ENCODE measurements at places on chromosomes 16 and 17.

DNA sequence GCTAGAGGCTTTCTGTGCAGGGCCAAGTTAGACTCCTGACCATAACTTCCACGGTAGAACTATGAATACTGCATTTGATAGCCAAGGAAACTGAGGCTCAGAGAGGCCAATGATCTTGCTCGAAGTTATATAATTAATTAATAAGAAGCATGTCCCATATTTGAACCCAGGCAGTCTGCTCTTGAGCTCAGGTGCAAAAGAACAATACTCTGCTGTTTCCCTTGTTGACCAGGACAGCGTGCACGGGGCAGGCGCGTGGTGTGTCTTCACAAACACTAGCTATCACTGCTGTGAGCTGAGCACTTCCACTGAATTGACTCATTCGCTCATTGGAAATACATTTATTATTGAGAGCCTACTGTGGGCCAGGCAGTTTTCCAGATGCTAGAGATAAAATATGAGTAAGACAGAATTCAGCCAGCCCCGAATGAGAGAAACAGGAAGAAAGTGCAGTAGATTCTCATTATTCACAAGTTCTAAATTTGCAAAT is 1.6 kb downstream of the CHD9 start:
- no peak for DNase-seq

- peak; percentile 80 for DNase-seq
Measured at GRCh38 chr16:88686439-88687253, at the start of gene SNAI3. Gene SNAI3 (minus strand): TSS chr16:88686507. CDS start chr16:88686406, 101 bp downstream.

GRCh38 chr16:22948603-22949368 is 134.8 kb downstream of the HS3ST2 start:
- peak; percentile 53 for DNase-seq

DNA sequence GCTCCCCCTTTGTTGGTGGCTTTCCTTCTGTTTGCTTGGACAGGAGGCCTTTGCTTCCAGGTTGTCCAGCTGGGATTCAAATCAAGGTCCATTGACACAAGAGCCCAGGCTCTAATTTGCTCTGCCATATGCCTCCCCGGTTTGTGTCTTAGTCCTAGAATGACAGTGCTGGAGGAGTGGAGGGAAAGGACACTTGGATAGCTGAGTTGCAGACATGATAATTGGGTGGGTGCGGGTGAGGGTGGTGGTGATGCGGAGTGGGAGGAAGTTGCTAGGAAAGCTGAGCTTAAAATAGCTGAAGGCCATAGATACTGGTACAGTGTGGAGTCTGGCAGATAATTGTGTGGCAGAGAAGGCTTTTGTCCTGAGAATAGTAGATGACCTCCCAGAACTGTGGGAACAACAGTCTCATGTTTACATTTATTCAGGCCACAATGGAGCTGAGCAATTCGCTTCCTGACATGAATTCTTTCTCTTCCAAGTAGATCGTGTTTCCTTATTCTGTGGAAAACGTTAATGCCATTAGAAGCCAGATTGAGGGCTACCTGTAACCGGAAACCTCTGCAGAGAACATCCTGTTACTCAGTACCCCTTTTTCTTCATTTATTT is 23.8 kb downstream of the SEC14L1 start:
- no peak for DNase-seq

- no peak for DNase-seq
Measured at GRCh38 chr17:15431196-15431595, 36.2 kb downstream of the CDRT4 start.

DNA sequence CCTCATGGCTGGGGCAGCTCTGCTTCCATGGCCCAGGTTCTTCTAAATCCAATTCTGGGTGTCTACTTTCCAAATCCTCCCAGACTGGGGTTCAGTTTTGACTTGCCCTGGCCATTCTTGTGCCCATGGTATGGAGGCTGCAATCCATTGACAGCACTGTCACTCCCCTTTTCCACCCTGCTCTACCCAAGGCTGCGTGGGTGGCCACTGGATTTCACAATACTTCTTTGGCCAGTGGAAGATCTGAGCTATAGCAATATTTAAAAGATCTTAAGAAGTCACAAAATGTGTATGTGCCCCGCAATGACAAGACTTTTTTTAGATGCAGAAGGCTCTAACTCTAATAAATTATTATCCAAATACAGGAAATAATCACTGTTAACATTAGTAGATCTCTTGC is 329.4 kb upstream of the CCL2 start:
- no peak for DNase-seq

- DNase-seq, result no peak
Measured at GRCh38 chr17:77695386-77695785, 263.1 kb upstream of the TNRC6C start.

DNA sequence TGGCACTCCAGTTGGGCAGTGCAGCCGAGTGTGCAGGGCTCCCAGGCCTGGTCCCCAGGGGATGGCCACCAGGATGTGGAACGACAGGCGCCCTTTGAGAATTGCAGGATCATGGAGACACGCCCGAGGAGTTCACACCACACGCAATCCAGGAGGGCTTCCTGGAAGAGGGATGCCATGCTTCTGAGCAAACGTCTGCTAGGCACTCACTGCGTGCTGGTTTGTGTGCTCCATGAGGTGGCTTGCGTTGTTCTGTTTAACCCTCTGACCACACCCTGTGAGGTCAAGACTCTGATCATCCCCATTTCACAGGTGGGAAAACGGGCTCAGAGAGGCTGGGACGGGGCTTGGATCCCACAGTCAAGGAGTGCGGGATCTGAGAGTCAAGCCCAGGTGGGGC is 32.6 kb upstream of the ZFPM1 start:
- DNase-seq, result no peak

DNA sequence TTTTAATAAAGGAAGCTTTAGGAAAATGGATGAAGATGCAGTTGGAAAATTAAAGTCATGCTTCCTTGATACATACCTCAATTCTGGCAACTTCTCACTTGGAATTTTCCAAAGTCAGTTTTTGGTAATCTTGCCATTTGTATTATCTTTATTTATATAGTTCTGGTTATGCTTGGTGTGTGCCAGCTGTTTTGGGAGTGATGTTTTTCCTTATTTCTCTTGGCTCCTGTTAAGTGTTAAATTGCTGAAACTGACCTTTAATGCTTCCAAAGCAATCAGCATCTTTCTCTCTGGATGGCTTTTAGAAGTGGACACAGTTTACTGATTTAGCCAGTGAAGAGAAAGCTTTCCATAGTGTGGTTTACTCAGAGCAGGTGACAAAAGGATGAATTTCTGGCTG is 70.1 kb upstream of the HAS3 start:
- no peak for DNase-seq

DNA sequence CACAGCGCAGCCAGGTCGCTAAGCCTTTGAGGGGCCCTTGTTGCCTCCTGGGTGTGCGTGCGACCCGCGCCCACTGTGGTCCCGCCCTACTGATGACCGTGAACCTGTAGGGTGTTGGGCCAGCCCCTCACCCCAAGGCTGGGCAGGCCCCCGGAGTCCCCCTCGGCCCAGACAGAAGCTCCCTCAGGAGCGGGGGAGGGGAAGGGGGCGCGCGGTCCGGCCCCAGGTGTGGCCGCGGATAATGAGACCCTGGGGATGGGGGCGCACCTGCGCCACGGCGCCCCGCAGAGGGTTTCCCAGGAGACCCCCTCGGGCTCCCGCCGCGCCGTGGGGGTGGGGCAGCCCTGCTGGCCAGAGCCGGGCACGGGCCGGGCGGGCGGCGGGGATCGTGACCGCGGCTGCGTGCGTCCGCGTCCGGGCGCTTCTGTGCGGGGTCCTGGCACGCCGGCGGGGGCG is 358 bp upstream of the ARHGDIG start:
- DNase-seq, result no peak

GRCh38 chr16:46620266-46621005 is 743 bp downstream of the SHCBP1 start:
- no peak for DNase-seq

DNA sequence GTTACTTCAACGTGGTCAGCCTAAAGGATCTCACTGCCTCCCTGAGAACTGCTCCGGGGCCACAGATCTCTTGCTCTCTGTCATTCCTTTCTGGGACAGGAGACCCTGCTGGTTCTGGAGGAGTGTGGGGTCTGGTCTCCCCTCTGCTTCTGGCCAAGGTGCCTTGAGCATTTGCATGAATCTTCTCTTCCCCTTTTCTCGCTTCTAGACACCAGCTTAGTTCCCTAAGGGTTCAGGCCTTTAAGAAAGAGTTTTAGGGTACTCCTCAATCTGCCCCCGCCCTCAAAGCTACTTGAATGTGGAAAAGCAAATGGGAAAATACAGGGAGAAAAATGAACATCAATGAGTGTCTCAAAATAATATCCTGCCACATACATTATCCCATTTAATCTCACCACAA is 48.1 kb downstream of the WSB1 start:
- no peak for DNase-seq

DNA sequence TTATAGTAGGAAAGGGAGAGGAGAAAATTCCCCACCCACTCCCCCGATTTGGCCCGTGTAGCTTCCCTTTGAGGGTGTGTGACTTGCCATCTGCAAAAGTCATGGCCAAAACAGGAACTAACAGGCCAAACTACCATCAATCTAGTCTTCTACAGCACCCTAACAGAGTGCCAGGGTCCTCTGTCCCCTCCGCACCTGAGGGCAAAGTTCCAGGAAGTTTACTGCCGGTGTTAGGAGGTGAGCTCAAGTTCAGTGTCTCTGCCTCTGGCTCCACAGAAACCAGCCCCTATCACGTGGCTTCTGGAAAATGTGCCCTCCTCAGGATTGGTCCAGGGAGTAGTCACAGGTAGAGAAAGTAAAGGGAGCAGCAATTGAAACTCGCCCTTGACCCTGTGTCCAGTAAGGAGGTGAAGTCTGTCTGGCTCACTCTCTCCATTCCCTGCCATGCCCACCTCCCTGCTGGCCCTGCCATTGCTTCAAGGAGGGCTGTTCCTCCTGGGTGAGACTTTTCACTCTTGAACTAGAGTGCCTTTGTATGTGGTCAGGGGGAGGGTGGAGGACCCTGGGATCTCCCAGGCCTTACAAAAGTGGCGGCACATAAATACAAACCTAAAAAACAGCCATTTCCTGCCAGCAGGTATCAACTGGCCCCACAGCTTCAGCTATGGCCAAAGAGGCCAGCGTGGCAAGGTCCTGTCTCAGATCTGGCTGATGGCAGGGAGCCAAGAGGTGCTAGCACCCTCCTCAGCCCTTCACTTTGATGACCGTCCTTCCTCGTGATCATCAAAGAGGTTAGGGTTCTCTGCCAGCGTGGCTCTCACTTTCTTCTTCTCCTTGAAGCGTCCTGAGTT is 5.3 kb downstream of the PRR15L start:
- no peak for DNase-seq

- DNase-seq, result no peak
Measured at GRCh38 chr16:49628148-49628547, 227.8 kb downstream of the ZNF423 start.

- DNase-seq, result no peak
Measured at GRCh38 chr17:50844117-50844700, 8.8 kb downstream of the WFIKKN2 start.

DNA sequence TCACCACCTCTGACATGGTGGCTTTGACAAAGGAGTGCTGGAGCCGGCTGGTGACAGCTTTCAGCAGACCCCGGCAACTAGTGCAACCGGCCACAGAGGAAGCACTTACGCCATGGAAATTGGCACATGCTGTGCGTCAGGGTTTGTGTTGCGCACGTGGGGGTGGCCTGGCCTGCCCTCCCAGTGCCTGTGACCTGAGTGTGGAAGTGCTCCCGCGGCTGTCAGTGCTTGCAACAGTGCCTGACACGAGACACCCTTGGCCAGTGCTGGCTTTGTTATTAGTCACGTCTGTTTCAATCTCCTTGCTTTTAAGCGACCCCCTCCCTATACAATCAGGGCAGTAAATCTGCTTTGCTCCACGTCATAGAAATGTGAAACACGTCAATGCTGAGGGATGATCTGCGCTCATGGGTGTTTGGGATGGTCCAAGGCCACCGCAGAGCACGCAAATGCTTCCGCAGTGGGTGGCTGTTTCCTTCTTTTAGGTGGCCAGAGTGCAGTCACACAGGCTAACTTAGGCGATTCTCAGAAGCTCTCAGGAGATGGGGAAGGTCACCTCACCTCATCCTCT is 64.3 kb downstream of the PGS1 start:
- DNase-seq, result no peak

DNA sequence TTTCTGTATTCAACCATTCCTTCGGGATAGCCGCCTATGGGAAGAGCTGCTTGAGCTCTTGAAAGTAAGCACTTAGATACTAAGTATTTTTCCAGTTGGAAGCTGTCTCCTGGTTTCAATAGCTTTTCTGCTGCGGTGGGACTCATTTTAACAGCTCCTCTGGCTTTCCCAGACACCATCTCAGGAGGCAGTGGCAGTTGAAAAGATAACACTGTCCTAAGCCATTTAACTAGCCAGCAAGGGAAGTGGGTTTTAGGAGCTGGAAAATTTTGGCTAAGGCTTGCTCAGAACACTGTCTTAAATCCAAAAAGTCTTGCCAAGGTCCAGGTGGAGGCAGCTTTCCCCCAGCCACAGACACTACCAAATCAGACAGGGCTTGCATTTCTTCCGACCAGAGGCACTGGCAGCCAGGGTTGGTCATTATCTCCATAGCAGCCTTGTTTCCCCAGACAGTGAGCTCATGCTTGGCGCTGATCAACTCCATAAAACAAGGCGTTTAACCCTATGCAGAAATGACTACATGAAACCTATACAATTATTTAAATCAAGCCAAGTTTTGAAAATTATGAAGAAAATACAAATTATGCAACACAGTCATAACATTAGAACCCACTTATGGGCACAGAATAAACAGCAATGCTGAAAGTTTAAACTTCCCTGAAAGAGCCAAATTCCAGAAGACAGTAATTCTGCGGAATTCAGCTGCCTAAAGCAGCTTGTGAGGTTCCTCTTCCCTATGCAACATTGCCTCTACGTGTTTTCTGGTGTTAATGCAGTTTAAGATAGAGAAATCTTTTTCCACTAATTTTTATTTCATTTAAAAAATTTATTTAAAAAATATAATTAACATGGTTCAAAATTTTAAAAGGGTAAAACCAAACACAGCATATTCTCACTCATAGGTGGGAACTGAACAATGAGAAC is 25.0 kb downstream of the GABARAPL2 start:
- no peak for DNase-seq

GRCh38 chr17:57088298-57088697 is 3.3 kb downstream of the AKAP1 start:
- no peak for DNase-seq

DNA sequence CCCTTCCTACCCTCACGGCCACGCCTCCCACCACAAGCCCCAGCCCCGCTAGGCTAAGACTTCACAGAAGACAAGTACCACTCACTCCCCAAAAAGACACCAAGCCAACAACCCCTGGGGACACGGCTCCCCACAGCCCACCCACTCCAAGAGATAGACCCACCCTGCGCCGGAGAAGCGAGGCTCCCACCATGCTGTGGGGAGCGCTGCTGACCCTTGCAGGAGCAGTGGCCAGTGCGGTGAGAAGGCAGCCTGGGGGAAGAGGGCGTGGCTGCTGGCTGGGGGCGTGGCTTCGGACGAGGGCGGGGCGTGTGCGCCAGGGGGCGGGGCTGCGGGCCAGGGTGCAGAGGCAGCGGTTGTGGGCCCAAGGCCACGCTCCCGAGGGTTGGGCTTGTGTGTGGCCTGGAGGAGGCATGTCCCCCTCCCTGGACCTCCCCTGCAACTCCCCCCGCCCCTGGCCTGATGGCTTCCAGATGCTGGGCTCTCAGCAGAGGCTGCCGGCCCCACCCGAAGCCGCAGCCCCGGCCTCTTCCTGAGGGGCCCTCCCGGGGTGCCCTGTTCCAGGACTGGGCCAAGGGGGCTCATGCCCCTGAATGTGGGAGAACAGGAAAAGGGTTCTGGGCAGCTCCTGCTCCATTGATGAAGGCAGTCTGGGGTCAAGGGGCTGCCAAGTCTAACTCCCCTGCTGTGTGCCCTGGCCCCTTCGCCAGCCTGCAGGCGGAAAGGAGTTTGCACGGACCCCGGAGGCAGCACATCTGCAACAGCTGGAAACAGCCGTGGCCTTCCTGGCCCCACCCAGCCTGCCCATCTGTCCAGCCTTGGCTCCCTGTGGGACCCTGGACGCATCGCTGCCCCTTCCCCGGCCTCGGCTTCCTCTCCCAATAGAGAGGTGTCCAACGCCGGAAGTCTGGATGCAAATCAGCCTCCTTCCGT is 9.1 kb downstream of the TFAP4 start:
- DNase-seq, result no peak

All from activated CD4-positive, alpha-beta T cell treated with anti-CD3 and anti-CD28 coated beads for 24 hours (primary cell).